Stimulated activated CD4-positive, alpha-beta T cell treated with anti-CD3 and anti-CD28 coated beads, Interleukin-1b, Interleukin-23, amount 100 ng/mL, for 4 hours (primary cell): ENCODE measurements at places on chromosomes 3 and 15.

DNA sequence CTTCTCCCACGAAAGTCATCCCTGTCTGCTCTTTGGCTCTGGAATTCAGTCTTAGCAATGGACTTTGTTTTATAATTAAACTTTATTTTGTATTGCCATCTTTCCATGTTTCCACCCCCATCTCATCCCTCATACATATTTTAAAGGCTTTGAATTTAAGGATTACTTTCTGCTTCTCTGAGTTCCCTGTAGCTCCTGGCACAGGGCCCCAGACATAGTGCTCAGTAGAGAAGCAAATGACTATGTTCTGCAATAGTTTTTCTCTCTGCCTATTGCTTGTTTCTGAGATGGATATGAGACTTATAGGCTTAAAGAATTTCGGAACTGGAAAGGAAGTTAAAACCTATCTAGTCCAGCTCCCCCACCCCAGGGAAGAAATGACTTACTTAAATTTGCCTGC is 197.0 kb downstream of the LPP start:
- no peak for DNase-seq

DNA sequence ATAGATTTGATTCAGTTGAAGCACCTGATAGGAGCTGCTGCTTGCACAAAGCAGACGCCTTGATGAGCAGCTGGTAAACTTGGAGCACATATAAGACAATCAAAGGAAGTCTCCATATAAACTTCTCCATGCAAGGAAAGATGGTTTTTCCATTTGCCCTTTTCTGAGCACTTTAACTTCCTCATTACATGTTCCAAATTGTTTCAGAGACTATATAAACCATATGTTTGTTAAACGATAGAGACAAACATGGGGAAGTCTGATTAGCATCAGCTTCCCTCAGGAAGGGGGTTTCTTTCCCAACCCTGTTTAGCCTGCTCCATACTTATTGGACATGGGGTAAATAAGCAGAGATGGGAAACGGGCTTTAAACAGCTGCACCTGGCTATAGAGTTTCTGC is 88.0 kb downstream of the DHX36 start:
- DNase-seq, result no peak

- no peak for DNase-seq
Measured at GRCh38 chr3:128269796-128270195, 116.5 kb downstream of the EEFSEC start.

DNA sequence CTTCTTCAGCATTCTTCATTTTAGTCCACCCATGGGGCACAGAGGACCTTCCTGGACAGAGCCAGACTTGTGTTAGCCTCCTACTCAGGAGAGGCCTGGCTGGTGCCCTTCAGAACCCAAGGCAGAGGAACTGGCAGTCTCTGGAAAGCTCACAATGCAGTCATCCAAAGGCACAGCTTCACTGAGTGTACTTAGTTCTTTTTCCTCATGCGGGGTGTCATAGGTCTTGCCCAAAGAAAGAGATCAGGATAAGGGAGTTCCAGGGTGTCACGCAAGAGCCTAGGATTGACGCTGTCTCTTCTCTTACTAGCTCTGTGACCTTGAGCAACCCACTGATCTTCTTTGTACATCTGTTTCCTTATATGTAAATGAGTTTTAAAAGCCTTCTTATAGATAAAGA is 58.7 kb downstream of the CD200 start:
- DNase-seq, result no peak

- no peak for DNase-seq
Measured at GRCh38 chr15:81170511-81170910, 26.2 kb upstream of the IL16 start.

DNA sequence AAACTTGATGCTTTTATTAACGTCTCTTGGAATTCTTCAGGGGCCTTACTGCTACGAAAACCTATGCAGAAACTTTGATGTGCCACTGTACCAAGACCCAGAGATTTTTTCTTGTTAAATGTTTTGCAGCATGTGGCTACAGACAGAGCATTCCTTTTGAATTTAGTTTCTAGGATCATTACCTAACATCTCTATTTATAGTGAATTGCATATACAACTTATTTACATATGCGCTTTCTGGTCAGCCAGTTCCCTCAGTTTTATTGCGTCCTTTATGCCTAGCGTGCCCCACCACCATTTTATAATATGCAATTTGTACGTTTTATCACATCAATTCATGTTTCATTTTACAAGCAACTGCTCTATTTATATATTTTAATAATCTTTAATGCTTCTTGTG is 46.2 kb upstream of the AGTR1 start:
- no peak for DNase-seq

DNA sequence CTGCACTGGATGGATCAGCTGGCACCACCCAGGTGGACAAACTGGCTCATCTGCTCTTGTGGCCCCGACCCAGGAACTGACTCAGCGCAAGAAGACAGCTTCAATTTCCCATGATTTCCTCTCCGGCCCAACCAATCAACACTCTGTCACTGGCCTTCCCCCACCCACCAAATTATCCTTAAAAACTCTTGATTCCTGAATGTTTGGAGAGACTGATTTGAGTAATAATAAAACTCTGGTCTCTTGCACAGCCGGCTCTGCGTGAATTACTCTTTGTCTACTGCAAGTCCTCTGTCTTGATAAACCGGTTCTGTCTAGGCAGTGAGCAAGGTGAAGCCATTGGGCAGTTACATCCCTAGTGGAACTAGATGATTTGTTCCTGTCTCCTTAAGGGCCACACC is 16.1 kb downstream of the BDH1 start:
- DNase-seq, result no peak

GRCh38 chr3:69562020-69562419 is 176.1 kb upstream of the FRMD4B start:
- DNase-seq, result no peak

DNA sequence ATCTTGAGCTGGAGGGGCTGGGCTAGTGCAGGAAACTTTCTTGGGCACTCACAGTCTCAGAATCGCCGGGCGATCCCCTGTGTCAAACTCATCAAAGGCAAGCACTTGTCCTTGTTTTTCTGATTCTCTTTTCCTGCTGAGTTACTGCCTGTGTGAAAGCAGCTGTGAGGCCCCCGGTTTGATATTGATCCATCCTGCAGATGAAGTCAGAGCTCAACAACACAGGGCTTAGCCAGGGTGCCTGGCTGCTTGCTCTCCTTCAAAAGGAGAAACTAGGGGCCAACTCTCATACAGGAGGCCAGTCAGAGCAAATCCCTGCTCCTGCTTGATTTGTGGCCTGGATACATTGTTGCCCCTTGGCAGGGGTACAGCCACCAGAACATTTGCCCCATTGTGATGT is 22.9 kb downstream of the CLSTN2 start:
- no peak for DNase-seq

DNA sequence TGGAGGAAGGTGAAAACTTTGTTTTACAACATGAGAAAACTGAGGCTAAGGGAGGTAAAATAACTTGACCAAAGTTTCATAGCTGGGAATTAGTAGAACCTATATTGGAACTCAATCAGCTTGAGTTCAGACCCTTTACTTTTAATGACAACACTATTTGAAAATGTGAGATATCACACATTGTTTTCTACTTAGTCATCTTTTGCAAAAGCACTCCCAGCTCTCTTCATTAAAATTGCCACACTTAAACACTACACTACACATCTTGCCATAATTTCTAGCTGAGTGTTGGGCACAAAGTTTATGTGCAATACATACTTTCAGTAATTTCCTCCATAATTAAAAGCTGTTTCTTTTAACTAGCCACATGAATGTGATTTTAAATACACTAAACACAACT is 230.4 kb upstream of the DCBLD2 start:
- DNase-seq, result no peak

DNA sequence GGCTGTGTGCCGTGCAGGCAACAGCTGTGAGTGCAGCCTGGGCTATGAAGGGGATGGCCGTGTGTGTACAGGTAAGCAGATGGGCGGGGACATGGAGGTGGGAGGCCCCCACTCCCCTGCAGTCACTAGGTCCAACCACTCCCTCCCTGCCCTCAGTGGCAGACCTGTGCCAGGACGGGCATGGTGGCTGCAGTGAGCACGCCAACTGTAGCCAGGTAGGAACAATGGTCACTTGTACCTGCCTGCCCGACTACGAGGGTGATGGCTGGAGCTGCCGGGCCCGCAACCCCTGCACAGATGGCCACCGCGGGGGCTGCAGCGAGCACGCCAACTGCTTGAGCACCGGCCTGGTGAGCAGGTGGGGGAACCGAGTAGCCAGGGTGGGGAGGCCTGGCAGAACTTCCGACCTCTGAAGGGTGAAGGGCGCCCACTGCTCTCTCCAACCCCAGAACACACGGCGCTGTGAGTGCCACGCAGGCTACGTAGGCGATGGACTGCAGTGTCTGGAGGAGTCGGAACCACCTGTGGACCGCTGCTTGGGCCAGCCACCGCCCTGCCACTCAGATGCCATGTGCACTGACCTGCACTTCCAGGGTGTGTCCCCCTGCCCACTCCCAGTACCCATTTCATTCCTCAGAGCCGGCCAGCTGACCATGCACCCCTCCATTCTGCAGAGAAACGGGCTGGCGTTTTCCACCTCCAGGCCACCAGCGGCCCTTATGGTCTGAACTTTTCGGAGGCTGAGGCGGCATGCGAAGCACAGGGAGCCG is 11.6 kb downstream of the NT5DC2 start:
- no peak for DNase-seq

GRCh38 chr3:95759614-95760301 is 1054.6 kb upstream of the EPHA6 start:
- no peak for DNase-seq

- DNase-seq, result no peak
Measured at GRCh38 chr3:170749765-170750477, 120.1 kb downstream of the RPL22L1 start.

DNA sequence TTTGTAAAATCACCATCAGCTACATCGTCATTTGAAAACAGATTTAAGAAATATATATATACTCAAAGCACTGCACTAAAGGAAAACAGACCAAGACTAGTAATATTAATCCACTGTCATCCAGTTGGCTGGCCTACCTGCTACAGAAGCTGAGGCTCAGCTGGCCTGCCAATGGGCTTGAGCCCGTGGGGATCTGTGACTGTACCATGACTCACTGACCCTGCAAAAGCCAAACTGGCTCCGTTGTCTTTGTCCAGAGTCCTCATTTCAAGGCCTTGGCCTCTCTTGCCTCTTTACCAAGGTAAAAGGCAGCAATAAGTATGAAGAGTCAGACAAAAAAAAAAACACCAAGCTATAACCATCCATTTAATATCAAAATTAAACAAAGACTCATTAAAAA is 463.5 kb upstream of the RASGRP1 start:
- DNase-seq, result no peak

DNA sequence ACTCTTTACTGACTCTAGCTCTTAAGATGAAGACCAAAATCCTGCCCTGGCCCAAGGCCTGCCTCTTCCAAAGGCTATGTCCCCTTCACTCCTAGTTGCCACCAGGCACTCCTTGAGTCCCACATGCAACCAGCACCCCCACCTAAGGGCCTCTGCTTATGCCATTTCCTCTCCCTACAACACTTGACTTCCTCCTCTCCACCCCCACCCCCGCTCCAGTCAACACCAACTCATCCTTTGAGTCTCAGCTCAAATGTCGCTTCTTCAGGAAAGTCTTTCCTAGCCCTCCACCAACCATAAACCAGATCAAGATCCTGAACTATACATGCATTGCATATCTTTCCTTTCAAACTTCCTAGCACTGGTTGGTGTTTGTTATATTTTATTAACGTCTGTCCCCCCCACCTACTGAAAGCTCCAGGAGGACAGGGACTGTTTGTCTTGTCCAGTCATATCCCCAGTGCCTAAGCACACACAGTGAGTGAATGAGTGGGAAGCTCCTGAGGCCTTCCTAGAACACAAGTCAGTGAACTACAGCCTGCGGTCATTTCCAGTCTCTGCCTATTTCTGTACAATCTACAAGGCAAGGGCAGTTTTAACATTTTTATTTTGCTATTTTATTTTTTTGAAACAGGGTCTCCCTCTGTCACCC is 7.3 kb downstream of the TBC1D2B start:
- peak; percentile 38 for DNase-seq

DNA sequence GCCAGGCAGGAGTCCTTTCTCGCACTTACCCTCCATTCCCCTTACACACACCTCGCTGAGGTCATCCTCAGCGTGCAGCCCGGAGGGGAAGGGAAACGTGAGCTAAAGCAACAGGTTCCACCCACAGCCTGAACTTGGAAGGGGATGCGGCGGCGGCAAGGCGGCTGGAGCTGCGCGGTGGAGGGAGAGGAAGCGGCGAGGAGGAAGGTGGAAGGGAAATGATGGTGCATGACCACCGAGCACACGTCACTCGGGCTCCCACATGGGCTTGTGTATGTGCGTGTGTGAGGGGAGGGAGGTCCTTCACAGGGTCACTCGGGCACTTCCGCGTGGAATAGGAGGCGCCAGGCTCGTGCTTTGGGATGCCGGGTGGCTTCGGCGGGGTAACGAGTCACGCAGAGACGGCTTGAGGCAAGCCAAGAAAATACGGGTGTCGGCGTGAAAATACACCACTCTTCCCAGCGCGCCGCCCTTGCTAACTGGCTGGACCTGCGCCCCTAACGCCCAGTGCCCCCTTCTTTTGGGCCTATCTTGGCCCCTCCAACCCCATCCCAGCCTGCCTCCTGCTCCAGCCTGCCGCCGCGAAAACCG is 225.5 kb upstream of the IL12A start:
- DNase-seq, result no peak

DNA sequence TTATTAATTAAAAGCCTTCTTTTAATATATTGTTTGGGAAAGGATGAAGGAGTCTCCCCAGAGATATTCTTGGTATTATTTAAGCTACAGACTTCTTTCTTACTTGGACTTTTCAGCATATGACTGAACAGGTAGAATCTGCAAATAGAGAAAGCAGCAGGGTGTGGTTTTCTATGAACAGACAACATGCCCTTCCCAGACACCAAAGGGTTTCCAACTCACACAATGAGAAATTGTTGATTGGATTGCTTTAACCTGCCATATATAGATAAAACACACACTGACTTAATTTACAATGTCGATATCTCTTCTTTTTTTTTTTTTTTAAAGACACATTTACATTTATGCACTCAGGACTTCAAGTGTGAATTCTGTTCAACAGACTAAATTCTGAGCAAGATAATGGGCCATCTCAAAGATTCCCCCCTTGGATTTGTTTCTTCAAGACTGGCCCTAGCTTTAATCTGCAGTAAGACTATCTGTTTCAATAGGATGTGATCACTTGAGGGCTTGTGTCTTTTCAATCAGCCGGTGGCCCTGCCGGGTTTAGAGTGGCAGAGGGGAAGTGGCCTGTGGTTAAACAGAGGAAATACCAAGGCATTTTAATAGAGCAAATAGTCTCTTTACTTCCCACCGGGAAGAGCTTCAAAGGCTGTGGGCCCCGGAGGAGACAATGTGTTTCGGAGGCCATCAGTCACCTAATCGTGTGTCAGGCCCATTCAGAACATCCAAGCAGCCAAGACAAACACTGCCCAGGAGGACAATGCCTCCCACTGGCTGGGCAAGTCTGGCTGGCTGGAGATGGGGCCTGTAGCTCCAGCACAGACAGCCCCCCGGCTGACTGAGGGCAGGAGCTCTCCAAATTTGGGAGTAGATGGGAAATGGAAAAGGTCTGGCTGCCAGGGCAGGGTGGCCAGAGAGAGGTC is 6.1 kb downstream of the IL17RD start:
- DNase-seq, result no peak

GRCh38 chr3:186414735-186415419 is 52.8 kb upstream of the DGKG start:
- DNase-seq, result no peak

- no peak for DNase-seq
Measured at GRCh38 chr3:168544097-168544957, 448.6 kb upstream of the GOLIM4 start.
